Astrocyte (in vitro differentiated cells and primary cell): ENCODE measurements at places on chromosomes 1 and 21. TPM values are rescaled to one million over a fixed set of nuclear protein-coding genes. Genes with fewer than 3 reads are reported as not detected.
A peak's percentile ranks its signal among the peaks of the same experiment; 100 is the strongest.

- no peak for DNase-seq
Observed at GRCh38 chr21:30437010-30437565, 3.0 kb upstream of the KRTAP15-1 start.

GRCh38 chr1:221886743-221887414, 145.0 kb upstream of the DUSP10 start:
- DNase-seq = peak; percentile 86

DNA sequence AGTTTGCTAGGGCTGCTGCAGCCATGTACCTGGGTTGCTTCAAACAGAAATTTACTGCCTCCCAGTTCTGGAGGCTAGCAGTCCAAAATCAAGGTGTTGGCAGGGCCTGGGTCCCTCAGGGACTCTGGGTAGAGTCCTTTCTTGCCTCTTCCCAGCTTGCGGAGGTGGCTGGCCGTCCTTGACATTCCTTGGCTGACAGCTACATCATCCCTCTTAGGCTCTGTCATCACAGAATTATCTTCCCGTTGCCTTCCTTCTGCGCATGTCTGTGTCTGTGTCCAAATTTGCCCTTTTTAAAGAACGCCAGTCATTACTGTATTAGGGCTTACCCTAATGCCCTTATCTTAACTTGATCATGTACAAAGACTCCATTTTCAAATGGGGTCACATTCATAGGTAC, 37.6 kb upstream of the PGBD5 start:
- DNase-seq = no peak

DNA sequence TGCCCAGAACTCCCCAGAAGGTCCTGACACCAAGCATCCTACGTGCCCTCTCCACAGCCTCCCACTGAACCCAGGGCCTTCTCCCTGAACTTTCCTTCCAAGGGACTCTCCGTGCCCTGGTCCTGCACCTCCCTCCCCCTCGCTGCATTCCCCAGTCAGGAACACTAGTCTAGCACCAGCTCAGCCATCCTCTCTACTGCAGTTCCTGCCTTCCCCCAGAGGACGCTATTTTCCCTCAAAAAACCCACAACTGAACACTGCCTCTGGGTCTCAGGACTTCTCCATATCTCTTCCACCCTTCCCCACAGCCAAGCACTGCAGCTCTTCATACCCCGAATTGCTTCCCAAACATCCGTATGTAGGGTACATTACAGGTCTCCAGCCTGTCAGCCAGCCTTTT, 12.6 kb upstream of the ARTN start:
- DNase-seq = no peak

GRCh38 chr1:39818482-39818881, 29.8 kb upstream of the BMP8B start:
- DNase-seq = no peak

DNA sequence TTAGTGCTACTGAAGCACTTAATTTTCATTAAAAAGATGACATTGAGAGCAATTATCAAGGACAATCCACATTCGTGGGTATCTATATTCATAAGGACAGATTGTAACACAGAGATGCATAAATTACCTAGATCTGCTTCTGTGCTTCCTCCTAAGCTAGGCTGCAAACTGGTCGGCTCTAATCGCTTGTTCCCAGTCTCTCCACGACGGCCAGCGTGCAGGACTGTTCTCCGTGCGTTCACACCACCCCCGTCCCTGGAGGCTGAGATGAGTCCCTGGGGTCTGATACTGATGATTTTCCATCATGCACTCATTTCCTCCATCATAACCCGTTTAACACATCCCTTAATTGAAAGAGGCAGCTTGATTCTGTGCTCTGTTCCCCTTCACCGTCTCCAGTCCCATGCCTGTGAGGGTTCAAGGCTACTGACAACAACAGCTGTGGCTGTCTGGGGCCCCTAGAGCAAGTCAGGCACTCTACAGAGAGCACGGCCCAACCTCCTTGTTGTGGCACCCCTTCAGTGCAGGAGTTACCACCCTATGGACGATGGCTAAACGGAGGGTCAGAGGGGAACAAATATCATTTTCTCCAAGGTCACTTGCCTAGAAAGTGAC, 469.6 kb downstream of the NPHP4 start:
- DNase-seq = no peak

The HIVEP3 gene
- 8.9 and 9.4 TPM in 2 replicates for total RNA-seq

DNA sequence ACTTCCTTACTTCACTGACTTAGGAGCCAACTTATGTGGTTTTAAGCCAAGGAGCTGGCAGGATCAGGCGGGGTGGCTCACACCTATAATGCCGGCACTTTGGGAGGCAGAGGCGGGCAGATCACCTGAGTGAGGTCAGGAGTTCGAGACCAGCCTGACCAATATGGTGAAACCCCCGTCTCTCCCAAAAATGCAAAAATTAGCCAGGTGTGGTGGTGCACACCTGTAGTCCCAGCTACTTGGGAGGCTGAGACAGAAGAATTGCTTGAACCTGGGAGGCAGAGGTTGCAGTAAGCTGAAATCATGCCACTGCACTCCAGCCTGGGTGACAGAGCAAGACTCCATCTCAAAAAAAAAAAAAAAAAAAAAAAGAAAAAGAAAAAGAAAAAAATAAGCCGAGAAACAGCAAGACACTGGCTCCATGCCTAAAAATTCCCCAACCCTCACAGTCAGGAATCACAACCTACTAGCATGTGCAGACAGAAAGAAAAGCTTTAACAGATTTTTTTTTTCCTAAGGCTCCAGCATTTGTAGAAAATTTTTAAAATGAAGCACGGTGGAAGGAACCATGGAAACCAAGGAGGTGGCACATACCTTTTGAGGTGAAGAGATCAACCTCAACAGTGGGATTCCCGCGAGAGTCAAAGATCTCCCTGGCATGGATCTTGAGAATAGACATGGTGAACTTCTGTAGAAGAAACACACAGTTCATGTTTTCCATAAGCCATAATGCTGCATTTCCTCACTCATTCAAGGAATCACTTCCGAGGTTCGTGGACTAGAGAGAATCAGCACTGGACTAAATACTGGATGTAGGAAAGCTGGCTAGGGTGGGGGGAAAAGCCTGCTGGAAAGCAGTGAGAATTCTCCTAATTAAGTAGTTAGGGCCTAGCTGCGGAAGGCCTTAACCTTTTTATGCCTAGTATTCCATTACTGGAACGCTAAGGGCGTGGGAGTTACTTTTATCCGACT, 4.0 kb downstream of the ENO1 start:
- no peak for DNase-seq

DNA sequence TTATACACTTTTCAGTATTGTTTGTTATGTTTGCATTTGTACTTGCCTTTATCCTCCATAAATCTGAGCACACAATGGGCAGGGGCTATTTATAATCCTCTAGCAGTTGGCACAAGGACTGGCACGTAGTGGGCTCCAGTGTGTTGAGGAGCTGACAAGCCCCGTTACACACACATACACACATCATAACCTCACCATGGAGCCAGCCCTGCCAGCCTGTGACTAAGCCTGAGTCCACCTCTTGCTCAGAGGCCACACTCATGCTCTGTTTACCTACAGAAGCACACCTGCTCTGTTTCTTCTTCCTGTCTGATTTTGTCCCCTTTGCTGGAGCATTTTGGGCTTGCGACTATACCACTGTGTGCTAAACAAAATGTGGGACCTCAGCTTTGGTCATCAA, 64.5 kb upstream of the SPATA6 start:
- DNase-seq = no peak

GRCh38 chr1:224736619-224737352, 120.7 kb downstream of the CNIH3 start:
- DNase-seq = peak; percentile 52

GRCh38 chr1:70438529-70438928, 27.5 kb downstream of the CTH start:
- DNase-seq = no peak

- DNase-seq = no peak
Observed at GRCh38 chr1:43902058-43902831, 31.4 kb upstream of the ARTN start.

DNA sequence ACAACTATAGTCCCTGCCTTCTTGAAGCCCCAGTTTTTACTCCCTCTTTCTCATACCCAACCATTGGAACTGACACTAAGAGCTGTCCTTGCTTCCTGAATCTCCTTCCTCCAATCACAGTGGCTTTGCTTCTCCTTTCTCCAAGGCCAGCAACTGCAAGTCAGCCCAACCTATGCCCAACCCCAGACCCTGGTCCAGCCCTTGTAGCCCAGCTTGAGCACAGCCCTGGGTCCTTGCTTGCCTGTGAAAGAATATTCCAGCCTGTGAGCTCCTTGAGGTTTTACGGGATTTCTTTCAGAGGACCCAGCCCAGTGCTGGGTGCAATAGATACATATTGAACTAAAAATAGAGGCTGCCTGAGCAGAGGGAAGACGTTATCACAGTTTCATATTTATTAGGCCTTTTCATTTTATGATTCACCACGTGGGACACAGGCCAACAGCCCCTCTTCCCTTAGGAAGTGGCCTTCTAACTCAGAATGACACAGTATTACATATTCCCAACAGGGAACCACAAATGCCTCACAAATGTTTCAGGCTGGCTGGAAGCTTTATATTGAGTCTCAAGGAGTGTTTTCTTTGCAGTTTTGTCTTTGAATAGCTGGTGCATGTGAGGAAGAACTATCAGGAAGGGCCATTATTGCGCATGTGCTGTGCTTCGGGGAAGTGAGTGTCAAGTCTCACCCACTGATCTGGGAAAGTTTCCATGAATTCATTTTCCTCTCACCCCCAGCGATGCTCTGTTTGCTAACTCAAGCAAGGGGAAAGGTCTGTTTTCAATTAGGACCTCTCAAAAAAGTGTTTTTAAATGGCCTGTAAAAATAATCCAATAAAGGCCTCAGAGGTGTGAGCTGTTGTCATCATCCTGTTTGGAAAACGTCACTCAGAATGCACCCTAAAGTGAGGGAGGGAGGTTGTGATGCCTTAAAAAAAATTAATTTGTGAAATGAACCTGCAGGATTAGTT, 92.3 kb upstream of the NFIA start:
- peak; percentile 91 for DNase-seq

The CD5L gene
- not detected in 2 replicates for total RNA-seq

- DNase-seq = no peak
Observed at GRCh38 chr1:154208677-154209388, 2.7 kb upstream of the CFAP141 start.

GRCh38 chr1:246450611-246451251, 56.3 kb downstream of the SMYD3 start:
- peak; percentile 26 for DNase-seq

- DNase-seq = peak; percentile 7
Observed at GRCh38 chr1:204465546-204466415, 28.8 kb downstream of the PIK3C2B start.

The RAB13 gene
- total RNA-seq = 143 and 145 TPM in 2 replicates

GRCh38 chr21:46035809-46036695, 54.5 kb downstream of the COL6A1 start:
- DNase-seq = peak; percentile 82

DNA sequence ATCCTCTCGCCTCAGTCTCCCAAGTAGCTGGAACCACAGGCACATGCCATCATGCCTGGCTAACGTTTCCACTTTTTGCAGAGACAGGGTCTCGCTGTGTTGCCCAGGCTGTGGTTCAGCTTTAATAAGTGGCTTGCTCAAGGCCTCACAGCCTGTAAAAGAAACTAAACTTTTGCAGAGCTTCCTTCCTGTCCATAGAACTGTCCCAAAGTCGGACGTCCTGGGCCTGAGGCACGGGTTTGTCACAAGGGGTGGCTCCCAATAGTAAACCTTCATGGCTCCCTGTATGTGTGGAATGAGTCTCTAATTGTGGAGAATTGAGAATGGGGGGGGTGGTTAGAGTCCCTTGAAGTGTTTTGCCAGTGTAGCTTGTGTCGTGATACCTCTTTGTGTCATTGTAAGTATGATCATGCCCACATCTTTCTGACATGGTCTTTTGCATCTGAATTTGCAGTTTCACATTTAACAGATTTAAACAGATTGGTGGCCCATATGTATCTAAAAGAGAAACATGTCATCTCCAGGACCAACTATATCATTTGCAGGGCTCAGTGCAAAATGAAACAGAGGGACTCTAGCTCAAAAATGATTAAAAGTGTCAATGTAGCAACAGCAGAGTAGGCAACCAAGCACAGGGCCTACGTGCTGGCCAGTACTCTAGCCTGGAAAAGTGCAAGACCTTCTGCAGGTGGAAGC, 332.1 kb downstream of the KIF26B start:
- no peak for DNase-seq
